ENCODE measurements at places on chromosomes 1 and 21.

GRCh38 chr1:45769261-45769932, 18.9 kb upstream of the IPP start:
- no peak for DNase-seq

DNA sequence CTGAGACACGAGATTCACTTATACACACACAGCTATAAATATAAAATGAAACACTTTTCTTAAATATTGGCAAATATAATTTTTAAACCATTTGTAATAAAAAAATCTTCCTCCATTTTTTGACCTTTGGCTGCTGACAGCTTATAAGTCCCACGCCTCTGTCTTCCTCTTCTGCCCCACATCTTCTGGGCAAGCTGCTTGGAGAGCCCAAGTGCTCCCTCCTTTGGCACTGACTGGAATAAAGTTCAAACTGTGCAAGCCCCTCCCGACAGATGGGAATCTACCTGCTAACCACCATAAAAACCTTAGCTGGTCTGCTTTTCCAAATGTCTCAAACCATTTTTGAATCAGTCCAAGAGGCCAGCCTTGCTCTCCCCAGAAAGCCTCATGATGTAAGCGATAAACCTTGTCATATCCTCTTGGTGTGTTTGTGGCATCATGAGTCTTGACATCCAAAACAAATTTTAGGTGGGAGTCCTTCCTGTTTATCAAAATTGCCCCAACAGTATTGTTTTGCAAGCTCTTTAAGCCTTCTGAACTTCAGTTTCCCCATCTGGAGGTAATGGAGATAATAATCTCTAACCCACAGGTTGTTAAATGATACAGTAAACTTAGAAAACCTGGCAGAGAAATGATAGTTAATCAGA, 99.8 kb downstream of the SNX7 start:
- DNase-seq: no peak

DNA sequence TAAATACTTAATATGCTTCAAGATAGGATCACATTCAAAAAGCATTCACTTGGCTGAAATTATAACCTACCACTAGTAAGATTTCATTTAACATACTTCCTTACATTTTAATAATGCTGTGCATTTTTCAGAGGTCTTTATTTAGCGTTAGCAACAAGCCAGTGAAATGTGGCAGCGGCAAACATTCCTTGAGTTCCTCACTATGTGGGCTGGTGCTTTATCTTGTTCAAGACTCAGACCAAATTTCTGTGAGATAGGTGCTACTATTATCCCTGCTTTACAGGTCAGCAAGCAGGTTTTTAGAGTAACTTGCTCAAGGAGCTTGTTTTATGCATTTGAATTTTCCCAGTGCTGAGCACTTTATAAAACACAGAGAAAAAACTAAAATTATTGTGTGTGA, 132.7 kb downstream of the PLPPR4 start:
- no peak for DNase-seq

DNA sequence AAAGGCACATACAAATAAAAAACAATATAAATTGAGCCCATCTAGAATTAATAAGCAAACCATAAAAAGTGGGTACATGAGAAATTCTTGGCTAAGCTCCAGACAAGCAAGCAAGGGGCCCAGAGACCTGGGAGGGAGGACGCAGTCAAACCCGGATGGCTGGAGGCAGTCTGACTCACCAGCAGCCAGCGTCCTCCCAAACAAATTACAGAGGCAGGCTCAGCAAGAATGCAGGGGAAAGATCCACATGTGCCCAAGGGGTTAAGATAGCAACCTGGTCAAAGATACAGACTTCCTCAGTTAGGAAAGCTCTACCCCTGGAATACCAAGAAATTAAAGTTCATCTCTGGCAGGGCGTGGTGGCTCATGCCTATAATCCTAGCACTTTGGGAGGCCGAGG, 7.4 kb upstream of the TIAM1 start:
- no peak for DNase-seq

GRCh38 chr1:10762153-10762523, 34.3 kb downstream of the CASZ1 start:
- DNase-seq: no peak

- DNase-seq: peak; percentile 5
Observed at GRCh38 chr1:174217787-174218574, 58.7 kb downstream of the RABGAP1L start.

DNA sequence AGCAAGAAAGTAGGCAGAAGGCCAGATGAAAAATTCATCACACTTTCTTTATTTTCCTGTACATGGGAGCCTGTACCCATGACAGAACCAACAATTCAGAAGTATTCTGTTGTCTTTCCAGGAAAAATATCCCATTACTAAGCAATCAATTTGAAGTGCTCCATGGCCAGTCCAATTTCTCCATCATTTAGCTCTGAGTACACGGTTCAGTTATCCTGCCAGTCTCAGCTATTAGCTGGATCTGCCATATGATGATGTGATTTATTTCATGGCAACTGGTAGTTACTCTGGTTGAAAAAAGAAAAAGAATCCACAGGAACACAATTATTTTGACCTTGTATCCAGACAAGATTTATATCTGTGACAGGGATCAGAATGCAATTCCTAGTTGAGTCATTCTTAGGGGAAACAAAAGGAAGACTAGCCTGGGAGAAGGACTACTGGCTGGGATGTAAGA, 70.6 kb upstream of the GORAB start:
- DNase-seq: no peak

- no peak for DNase-seq
Observed at GRCh38 chr1:45306319-45306718, 20.4 kb upstream of the HPDL start.

GRCh38 chr1:90210633-90211491, 216.0 kb downstream of the ZNF326 start:
- no peak for DNase-seq

GRCh38 chr1:210189426-210189825, 43.2 kb upstream of the SERTAD4 start:
- DNase-seq: no peak

- no peak for DNase-seq
Observed at GRCh38 chr1:232445361-232446106, 184.4 kb downstream of the SIPA1L2 start.

GRCh38 chr1:46284058-46284457, 19.4 kb downstream of the LRRC41 start:
- DNase-seq: no peak

DNA sequence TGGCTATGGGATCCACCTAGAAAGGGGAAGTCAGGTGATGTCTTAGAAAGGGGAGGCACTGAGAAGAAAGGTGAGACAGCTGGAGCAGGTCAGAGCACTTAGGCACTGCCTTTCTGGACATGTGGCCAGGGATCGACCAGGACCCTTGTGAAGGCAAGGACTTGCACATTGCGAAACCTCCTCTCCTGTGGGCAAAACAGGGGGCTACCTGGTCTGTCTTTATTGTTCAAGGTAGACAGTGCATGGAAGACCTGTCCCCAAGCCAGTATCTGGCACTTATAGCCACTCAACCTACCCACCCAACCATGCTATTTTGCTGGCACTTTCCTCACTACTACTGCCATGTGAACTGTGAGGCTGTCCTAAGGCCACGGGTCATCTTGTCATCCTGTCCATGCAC, 67.2 kb downstream of the NAV1 start:
- DNase-seq: no peak

DNA sequence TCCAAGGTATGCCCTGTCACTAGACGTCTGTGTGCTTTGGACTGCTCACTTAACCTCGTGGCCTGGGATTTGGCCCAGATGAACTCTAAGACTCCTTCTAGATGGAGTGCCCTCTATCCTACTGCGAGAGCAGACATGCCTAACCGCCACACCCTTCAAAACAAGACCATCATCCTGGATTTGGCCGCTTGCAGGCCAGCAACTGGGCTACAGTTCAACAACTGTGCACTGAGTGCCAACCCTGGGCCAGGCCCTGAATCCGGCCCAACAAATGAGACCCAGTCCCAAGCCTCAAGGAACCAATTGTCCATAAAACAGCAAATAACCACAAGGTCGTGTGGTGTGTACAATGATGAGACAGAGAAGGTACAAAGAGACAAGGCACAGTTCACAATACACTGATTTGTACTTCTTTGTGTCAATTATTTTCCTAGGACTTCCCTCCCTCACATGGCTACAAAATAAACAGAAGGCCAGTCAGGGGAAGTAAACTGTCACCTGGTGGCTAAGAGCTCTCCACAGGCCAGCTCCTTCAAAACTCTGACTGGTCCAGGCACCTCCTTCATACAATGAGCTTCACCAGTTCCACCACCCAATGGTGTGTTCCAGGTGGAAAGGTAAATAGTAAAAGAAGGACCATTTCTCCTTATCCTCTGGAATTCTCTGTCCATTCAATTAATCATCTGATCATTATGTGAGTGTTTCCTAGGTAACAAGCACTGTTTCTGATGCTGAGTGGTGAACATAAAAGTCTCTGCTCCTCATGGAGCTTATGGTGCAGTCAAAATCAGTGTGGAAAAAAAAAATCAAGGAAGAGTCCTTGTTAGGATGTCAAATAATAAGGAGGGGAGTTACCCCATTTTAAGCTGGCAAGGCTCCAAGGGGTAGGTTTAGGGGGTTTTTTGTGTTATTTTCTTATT, 60.4 kb downstream of the CAPZB start:
- DNase-seq: no peak

GRCh38 chr1:243546457-243546856, 290.6 kb downstream of the SDCCAG8 start:
- no peak for DNase-seq

GRCh38 chr1:111202366-111202706, 1.9 kb upstream of the DENND2D start:
- no peak for DNase-seq

GRCh38 chr21:41446586-41446985, 20.5 kb downstream of the MX1 start:
- no peak for DNase-seq
